Muscle of leg (tissue), 16 donors: ENCODE measurements at places on chromosomes 6 and 20. TPM values are rescaled to one million over a fixed set of nuclear protein-coding genes. Genes with fewer than 3 reads are reported as not detected.

DNA sequence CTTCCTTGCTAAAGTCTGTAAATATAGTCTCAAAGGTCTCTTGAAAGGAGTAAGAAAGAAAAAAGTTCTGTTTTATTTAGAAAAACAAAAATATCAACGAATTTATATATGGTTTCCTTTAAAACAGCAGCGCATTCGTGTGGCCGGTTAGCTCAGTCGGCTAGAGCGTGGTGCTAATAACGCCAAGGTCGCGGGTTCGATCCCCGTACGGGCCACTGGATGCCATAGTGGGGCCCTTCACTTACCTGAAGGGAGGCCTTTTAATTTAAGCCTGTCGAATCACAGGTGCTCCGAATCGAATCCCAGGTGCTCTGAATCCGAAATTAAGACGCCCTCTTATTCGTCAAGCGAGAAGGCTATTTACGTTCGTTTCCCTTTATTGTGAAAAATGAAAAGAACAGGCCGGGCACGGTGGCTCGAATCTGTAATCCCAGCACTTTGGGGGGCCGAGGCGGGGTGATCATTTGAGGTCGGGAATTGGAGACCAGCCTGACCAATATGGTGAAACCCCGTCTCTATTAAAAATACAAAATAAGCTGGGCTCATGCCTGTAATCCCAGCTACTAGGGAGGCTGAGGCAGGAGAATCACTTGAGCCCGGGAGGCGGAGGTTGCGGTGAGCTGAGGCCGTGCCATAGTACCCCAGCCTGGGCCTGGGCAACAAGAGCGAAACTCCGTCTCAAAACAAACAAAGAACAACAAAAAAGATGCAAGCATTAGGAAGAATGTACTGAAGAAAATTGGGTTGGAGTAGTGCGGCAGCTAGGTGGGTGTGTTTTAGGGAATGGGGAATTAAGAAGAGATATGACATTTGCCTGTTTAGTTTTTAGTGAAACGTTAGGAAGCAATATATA is 195.8 kb upstream of the ZNF184 start:
- peak; percentile 58 for DNase-seq

GRCh38 chr20:23235173-23236027 is 115.2 kb upstream of the NXT1 start:
- DNase-seq: peak; percentile 61

- peak; percentile 60 for DNase-seq
These were observed 644.8 kb downstream of the HACE1 start for GRCh38 chr6:104214901-104215300.

- no peak for DNase-seq
These were observed 30.8 kb upstream of the APMAP start for GRCh38 chr20:25023356-25023755.

DNA sequence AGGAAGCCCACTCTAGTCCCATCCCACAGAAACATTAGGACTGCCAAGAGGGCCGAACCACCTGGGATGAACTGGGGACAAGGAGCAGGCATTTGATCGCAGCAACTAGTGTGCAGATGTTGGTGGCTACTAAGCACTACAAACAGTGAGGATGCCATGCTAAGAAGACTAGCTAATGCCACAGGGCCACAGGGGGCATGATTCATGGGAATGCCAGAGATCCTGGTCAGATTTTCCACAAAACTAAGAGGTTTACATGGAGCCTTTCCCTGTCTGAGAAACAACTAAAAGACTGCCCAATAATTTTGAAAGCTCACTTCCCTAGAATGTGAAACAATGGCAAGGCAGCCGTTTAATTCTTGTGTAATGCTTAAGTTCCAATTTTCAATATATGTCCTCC is 375.9 kb upstream of the PTCHD4 start:
- DNase-seq: no peak

GRCh38 chr6:13285705-13286104 is 42.6 kb downstream of the TBC1D7 start:
- DNase-seq: no peak

The OR2H1 gene
- total RNA-seq: not detected

The ECT2L gene
- 0.09 TPM for total RNA-seq

The TCP11 gene
- total RNA-seq: 0.44 TPM

The APOM gene
- total RNA-seq: 2.6 TPM

The HLA-DOB gene
- 0.09 TPM for total RNA-seq

The COL9A3 gene
- total RNA-seq: 27.1 TPM

The MLN gene
- not detected for total RNA-seq
